ENCODE measurements at places on chromosomes 3 and 15. TPM values are rescaled to one million over a fixed set of nuclear protein-coding genes. Genes with fewer than 3 reads are reported as not detected.

GRCh38 chr3:137509354-137510045 lies 254.6 kb upstream of the SOX14 start:
- DNase-seq = no peak

- no peak for DNase-seq
Measured at GRCh38 chr3:120544361-120544760, 51.8 kb upstream of the NDUFB4 start.

GRCh38 chr3:111072031-111072921 lies 660 bp downstream of the NECTIN3 start:
- peak; percentile 46 for DNase-seq

DNA sequence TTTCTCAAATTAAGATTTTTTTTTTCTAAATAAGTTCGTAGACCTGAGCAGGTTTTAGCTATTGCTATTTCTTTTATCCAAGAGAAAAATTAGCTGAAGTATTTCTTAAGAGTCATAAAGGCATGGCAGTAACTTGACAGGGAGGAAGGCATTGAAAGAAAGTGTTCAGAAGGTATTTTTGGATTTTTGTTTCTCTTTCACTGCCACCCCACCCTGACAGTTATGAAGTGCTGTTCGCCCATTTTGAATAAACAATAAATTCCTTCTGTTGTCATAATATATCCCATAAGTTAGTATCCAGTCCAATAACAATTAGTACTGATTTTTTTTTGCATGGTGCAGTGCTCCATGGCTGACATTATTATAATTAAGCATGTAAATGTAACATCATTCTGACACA lies 363.0 kb downstream of the NR2F2 start:
- no peak for DNase-seq

- no peak for DNase-seq
Measured at GRCh38 chr3:45538641-45538986, 55.9 kb upstream of the LIMD1 start.

DNA sequence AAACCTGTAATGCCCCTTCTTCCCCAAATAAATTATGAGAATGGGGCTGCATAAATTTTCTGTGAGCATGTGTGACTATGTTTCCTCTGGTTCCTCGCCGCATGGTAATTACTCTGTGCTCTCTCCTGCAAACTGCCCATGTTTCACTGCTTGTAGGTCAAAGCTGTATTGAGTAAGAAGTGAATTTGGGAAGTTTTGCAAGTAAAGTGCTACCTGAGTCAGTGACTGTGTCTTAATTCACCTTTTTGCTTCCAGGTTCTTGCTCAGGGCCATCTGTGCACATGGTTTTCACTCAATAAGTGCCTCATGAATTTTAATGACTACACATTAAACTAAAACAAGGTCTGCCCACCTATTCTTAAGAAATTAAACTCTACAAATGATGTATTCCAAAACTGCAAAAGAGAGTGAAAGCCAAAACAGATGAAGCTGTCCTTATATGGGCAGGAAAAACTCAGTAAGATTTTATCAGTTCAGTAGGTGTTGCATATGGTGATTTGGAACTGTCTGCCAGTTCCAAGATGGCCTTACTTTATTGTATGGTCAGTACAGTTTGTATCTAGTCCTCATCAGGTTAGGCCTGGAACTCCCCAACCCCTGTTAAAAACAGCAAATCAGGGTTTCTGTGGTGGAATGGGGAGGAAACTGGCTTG lies 100.0 kb downstream of the LPP start:
- DNase-seq = no peak

GRCh38 chr3:117404141-117404540 lies 694.6 kb downstream of the TUSC7 start:
- no peak for DNase-seq

GRCh38 chr3:46859001-46859710 lies 4.1 kb downstream of the MYL3 start:
- no peak for DNase-seq

DNA sequence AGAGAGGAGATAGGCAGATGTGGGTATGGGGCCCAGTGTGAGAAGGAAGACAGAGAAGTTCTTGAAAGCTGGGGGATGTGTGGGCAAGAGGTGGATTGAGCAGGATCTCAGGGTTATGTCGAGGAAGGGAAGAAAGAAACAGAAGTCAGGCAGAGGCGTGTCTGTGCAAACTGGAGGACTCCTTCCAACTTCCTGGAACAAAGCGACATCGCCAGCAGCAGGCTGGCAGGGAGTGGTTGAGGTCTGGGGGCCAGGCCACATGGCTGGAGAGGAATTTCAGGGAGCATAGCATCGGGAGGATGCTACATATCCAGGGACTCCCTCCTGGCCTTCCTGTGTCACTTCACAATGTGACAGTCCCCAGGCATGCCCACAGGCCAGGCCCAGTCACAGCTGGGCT lies 42.9 kb upstream of the MYZAP start:
- DNase-seq = no peak

DNA sequence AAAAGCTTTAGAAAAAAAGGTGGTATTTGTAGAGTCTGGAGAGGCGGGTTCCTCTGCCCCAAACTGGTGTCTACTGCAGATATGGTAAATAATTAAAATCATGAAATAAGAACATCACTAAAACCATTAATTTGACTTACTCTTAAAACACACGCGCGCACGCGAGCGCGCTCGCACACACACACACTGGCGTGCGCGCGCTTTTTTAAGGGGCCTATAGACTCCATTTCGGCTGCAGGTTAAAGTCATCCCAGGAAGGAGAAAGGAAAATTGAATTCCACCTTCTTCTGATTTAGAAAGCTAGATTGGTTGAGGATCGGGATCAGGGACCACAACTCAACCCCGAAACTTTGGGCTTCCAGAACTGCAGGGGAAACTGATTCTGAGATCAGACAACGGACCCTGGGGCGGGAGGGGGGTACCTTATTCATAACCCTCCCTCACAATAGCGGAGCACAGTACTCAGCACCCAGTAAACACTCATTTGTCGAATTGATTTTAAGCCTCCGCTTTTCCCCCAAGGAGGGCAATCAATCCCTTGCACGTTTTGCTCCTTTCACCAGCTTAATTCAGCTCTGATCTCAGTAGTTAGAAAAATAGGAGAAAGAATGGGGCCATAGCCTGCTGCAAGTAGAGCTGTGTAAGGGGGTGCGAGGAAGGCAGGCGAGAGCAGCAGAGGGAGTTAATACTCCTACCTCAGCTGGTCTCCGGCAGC lies 509 bp upstream of the LRRC3B start:
- no peak for DNase-seq

DNA sequence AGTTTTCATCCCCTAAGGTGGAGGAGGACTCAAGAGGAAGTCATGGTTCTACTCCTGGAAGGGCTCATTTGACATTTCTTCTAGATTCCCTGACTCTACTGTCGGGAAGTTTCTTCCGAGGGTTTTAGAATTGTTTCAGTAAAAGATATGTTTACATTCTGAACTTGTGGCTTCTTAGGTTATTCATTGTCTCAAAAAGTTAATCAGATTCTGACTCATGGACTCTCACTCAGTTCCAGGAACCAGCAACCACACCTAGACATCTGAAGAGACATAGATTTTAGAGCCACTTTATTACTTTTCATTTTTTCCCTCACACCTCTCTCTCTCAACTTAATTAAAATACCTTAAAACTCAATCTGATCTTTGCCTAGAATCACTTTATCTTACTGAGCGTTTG lies 862.6 kb downstream of the AGBL1 start:
- no peak for DNase-seq

DNA sequence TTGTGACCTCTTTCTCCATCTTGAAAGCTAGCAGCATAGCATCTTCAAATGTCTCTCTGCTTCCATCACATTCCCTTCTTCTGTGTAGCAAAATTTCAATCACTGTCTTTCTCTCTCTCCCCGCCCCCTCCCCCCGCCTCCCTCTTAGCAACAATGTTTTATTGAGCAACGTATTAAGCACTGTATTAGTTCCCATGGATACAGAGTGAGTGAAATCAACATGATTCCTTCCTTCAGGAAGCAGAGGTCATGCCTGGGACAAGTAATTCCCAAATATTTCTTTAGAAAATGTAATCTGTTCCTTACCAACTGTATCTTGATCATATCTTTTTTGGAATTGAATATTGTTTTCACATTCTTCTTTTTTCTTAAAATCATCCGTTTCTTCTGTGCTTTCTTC lies 373.7 kb upstream of the NECTIN3 start:
- DNase-seq = peak; percentile 22

GRCh38 chr3:173690542-173691180 lies 293.1 kb downstream of the NLGN1 start:
- peak; percentile 3 for DNase-seq

GRCh38 chr3:25476639-25477038 lies 48.6 kb downstream of the RARB start:
- no peak for DNase-seq

- DNase-seq = no peak
Measured at GRCh38 chr3:166560253-166560652, 723.0 kb upstream of the BCHE start.

GRCh38 chr3:15291589-15292541 lies 40.5 kb downstream of the SH3BP5 start:
- DNase-seq = no peak

- no peak for DNase-seq
Measured at GRCh38 chr3:105365081-105365390, 1.7 kb upstream of the ALCAM start.

GRCh38 chr3:20110826-20111225 lies 70.6 kb downstream of the KAT2B start:
- DNase-seq = no peak

DNA sequence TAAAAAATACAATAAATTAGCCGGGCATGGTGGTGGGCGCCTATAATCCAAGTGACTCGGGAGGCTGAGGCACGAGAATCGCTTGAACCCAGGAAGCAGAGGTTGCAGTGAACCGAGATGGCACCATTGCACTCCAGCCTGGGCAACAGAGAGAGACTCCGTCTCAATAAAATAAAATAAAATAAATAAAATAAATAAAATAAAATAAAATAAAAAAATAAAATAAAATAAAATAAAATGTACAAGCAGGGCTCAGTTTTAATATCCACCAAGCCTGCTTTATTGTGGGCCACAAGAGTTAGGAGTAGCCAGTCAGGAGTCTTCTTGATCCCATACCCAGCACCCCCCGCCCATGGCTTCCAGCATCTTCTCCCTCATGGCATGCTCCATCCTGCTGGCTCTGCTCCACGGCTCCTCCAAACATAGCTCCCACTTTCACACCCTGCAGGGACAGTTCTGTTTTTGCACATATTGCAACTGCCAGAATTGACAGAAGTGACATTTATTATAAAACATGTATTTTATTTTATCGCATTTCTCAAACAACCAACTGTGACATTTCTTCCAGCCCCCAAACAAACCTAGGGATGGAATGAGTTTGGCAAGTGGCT lies 42.6 kb upstream of the RGMA start:
- DNase-seq = no peak

DNA sequence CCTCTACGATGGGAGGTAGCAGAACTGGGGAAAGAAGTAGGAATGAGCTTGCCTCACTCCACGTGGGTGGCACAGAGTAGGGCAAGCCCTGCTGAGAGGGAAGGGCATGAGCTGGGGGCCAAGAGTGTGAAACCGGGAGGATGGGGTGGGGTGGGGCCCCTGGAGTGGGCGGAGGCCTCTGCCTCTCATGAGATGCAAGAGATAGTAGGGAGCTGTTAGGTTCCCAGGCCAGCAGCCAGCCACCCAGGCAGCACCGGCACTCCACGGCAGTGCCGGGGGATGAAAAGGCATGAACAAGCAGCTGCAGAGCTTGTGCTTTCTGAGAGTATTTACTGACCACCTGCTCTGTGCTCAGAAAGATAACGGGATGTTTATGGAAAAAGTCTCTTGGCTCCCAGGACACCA lies 24.4 kb upstream of the PLA2G4E start:
- DNase-seq = no peak

DNA sequence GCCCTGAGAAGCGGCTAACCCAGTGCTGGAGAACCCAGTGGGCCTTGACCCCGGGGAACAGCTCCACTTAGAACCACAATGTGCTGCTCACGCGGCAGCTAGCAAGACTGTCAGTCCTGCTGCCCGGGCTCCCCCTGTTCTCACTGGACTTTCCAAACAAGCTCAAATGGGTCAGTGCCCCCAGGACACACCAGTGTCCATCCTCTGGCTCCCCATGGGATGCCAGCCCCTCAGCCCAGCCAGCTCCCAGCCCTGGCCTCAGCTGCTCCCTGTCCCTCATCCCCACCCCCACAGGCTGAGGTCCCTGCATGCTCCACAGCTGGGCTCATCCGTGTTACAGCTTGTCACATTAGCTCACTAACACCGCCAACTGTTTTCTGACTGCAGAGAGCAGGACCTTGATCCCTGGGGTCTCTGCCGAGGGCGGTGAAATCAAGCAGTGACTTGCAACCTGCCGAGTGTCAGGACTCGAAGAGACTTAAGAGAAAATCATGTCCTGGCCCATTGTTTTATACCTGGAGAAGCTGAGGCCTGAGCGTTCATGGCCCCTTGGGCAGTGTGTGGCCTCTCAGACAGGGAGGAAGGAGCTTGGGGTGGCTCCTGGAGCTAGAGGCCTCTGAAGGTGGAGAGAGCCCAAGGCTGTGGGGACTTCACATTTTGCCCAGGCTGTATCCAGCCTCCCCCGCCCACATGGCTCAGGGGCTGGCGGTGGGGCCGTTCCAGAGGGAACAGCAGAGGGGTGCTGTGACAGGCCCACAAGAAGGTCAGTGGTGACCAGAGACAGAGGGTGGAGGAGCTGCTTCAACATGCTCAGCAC lies 157.5 kb downstream of the MEGF11 start:
- DNase-seq = no peak

GRCh38 chr3:153897842-153898241 lies 223.3 kb upstream of the ARHGEF26 start:
- no peak for DNase-seq

- no peak for DNase-seq
Measured at GRCh38 chr3:138842483-138843188, 7.9 kb upstream of the PIK3CB start.

GRCh38 chr3:1513662-1514061 lies 420.8 kb downstream of the CNTN6 start:
- no peak for DNase-seq

DNA sequence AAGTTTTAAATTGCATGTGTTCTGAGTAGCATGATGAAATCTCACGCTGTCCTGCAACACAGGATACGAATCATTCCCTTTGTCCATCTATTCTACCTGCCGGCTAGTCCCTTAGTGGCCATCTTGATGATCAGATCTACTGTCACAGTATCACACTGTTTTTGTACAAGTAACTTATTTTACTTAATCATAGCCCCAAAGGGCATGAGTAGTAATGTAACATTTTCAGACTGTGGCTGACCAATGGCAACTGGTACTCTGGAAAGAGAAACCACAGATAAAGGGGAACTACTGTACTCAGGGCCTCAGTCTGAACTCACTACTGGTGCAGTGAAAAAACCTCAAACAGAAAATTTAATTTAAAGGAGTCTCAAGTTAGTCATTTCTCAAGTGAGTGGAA lies 127.3 kb upstream of the MRPL3 start:
- no peak for DNase-seq

Gene C2CD4A
- total RNA-seq = 0.34 TPM

Gene ECE2
- total RNA-seq = not detected

Gene EHHADH
- 3.9 TPM for total RNA-seq

Gene ASB14
- not detected for total RNA-seq

Gene NTRK3
- not detected for total RNA-seq

Gene SLC22A13
- total RNA-seq = 1.1 TPM

Gene FOXL2
- not detected for total RNA-seq

Gene CLDN16
- total RNA-seq = 0.09 TPM

Gene CSK
- total RNA-seq = 103 TPM

All from A673 (cell line).